IPS-NIHi11 (cell line): ENCODE measurements at places on chromosomes 12 and 14.

DNA sequence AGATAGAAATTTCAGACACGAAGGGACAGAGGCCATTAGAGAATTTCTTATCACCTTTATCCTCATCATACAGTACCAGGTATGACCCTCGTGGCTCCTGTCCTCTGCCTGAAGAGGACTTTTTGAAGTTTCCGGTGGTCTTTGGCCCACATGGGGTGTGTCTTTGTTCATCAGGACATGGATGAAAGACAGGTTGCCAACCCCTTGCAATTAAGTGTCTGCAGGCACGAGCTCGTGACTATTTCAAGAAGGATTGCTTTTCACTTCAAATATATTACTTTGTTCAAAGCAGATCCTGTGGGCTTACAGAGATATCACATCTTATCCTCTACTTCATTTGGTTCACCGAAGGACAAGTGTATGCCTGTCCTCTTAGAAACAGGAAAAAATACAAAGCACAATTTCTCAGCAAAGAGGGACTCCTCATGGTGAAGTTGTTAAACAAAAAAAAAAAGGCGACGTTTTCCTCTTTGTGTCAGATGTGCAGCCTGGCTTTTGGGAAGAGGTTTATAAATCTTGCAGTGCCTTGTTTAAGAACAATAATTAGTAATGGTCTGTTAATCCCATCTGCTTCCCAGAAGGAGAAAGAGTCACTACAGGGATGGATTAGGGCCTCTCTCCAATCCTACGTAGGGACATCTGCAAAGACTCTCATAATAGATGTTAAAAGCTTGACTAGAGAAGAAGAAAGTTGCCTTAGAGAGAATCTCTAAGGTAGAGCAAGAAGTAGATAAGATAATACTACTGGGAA is 13.5 kb upstream of the FAM234B start:
- DNase-seq = no peak

DNA sequence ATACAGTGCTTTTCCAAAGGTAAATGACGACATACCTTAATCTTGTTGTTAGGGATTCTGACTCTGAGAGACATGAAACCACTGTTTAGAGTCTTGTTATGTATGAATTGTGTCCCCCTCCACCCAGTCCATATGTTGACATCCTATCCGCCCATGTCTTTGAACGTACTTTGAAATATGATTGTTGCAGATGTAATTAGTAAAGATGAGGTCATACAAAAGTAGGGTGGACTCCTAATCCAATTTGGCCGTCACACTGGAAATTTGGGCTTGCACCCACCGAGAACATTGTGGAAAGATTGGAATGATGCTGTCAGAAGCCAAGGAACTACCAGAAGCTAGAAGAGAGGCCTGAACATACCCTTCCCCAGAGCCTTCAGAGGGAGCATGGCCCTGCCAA is 62.2 kb downstream of the RGS6 start:
- no peak for DNase-seq

GRCh38 chr14:50101417-50101816 is 15.0 kb downstream of the VCPKMT start:
- no peak for DNase-seq

- DNase-seq = no peak
Observed at GRCh38 chr14:63992858-63993257, 140.1 kb downstream of the SYNE2 start.

DNA sequence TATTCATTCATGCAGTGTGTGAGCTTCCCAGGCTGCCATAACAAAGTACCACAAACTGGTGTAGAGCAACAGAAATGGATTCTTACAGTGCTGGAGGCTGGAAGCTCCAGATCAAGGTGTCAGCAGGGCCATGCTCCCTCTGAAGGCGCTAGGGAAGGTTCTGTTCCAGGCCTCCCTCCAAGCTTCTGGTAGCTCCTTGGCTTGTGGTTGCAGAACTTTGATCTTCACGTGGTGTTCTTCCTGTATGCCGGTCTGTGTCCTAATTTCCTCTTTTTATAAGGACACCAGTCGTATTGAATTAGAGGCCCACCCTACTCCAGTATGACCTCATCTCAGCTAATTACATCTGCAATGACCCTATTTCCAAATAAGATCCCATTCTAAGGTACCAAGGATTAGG is 3.1 kb downstream of the OTUB2 start:
- DNase-seq = no peak

GRCh38 chr12:109447482-109447881 is 29.6 kb downstream of the KCTD10 start:
- no peak for DNase-seq

- DNase-seq = no peak
Observed at GRCh38 chr14:83047059-83047830, 1513.6 kb upstream of the SEL1L start.
